Right lobe of liver (tissue), 6 donors: ENCODE measurements at places on chromosomes 12 and 14. TPM values are rescaled to one million over a fixed set of nuclear protein-coding genes. Genes with fewer than 3 reads are reported as not detected.

DEGS2 gene
- 0.22 TPM for total RNA-seq

TBX3 gene
- total RNA-seq: 17.3 TPM

STAC3 gene
- 2.9 TPM for total RNA-seq

ALX1 gene
- total RNA-seq: not detected

SYT10 gene
- total RNA-seq: 0.95 TPM
